ENCODE measurements at places on chromosomes 7 and 10.

- DNase-seq = no peak
Observed at GRCh38 chr7:47271749-47272148, 310.2 kb downstream of the TNS3 start.

GRCh38 chr7:134452991-134453473 lies 5.9 kb downstream of the AKR1B1 start:
- DNase-seq = no peak

DNA sequence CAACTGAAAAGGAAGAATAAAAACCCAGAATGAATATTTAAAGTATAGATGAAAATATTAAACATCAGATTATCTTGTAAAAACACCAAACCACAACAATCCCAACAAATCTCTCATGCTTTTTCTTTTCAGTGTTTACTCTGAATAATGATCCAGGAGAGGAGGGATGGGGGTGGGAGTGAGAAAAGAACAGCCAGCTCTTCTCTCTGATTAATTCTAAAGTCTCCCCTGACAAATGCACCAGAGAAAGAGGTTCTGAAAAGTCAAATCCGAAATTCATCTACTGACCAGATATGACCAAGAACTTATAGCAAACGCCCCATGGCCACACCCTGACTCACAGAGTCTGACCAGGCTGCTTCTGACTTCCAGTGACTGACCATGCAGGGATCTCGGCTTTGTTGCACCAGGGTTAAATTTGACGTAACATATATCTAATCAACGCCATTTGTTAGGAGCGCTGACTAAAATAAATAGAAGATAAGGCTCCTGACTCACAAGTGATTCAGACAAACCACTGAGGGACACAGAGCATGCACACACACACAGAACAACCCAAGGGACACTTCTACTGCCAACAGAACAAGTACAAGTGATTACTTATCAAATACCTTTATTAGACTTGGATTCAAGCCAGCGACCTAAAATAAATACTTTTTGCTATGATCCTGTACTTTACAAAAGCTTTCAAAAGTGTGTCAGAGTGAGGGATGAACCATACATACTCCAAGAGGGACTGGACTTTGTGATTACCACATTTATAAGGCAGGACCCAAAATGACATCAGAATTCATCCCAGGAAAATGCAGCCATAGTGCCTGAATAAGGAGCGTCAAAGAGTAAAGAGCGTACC lies 9.3 kb upstream of the SPOCK2 start:
- no peak for DNase-seq

DNA sequence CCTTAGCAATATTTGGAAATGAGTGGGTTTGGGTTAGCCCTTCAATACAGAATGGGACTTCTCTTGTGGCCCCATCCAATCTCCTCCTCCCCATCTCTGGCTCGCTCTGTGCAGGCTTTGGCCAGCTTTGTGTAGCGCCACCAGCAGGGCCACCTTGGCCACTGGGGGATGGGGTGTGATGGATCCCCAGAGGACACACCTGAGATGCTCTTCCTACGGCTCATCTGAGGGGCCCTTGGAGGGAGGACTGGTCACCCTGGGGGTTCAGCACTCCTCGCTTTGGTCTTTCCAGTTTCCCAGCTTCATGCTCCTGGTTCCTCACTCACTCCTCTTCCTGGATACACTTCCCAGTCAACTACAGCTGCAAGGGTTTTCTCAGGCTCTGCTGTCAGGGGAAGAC lies 15.3 kb upstream of the C10orf90 start:
- DNase-seq = no peak

DNA sequence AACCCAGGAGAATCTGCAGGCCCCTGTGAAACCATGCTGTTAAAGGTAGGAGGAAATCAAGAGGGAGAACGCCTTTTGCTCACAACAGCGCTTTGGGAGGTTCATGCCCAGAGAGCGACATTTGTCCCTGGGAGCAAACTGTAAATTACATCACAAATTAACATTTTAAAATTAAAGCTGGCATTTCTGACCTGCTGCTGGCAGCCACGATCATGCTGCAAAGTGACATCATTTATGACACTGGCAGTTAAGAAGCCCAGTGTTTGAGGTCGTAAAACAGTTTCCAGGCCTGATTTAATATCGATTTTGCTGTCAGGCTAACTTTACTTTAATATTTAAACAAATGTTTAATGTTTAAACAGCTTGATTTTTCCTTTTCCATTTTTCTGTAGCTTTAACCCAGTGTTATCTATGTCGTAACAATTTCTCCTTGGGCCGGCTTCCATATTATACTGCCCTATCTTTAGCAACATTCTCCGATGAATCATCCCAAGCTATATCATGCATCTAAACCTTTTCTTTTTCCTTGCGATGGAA lies 86.5 kb upstream of the NPVF start:
- DNase-seq = no peak
